ENCODE measurements at places on chromosomes 16 and 17.

GRCh38 chr17:63035271-63035670 is 69.2 kb downstream of the TANC2 start:
- ATAC-seq, result no peak

- ATAC-seq, result peak; percentile 13
Observed at GRCh38 chr16:46850619-46851555, 19.9 kb upstream of the C16orf87 start.

GRCh38 chr17:78598013-78598471 is 20.8 kb upstream of the DNAH17 start:
- ATAC-seq, result no peak

DNA sequence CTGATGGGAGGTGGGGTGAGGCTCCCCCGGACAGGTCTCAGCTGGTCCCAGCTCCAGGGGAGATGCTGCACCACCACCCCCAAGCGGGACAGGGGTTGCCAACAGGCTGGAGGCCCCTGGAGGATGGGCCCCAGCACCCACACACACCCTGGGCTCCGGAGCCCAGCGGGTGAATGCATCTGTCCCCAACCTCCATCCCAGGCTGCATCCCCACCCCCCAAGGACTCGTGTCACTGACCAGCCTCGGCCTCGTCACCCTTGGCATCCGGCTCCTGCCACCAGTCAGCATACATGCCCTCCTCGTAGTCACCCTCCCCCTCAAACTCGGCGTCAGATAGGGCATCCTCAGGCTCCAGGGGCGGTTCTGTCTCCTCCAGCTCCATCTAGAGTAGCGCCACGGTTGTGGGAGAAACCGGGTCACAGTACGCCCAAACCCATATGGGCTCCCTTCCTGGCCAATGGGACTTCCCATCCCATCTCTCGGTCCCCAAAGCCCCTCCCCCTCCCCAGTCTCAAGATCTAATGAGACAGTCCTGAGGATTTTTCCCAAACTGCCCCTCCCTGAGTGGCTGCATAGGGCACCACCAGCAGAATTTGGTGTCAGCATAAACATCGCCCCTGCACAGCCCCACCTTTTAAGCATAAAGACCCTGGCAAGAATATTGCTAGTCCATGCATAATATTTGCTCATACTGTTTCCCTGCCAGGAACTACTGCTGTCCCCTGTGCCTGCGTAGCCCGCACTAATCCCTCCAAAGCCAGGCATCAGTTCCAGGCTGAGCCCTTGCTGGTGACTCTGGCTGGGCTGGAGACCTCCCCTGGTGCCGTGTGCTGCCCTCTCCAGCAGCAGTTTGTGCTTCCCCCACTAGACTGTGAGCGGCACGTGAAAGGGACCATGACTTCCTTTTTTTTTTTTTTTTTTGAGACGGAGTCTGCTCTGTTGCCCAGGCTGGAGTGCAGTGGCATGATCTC is 8.4 kb downstream of the P3H4 start:
- no peak for ATAC-seq

- peak; percentile 50 for ATAC-seq
Observed at GRCh38 chr16:89257281-89257731, 39.8 kb downstream of the ZNF778 start.

DNA sequence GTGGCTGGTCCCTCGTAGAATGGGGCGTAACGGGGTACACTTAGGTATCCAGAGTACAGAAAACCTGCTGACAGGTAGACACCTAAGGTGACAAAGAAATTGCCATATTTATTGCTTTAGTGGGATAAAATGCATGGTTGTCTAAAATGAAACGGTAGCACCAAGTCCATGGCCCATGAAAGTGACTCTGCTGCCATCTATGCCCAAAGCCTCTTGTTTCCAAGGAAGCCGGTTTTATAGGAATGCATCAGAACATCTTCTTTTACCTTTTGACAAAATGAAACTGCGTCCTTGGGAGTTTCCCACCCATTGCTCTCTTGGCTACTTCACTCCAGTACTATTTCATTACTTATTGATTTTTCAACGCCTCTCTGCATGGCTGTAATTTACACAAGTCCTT is 151.3 kb upstream of the ZFHX3 start:
- no peak for ATAC-seq

DNA sequence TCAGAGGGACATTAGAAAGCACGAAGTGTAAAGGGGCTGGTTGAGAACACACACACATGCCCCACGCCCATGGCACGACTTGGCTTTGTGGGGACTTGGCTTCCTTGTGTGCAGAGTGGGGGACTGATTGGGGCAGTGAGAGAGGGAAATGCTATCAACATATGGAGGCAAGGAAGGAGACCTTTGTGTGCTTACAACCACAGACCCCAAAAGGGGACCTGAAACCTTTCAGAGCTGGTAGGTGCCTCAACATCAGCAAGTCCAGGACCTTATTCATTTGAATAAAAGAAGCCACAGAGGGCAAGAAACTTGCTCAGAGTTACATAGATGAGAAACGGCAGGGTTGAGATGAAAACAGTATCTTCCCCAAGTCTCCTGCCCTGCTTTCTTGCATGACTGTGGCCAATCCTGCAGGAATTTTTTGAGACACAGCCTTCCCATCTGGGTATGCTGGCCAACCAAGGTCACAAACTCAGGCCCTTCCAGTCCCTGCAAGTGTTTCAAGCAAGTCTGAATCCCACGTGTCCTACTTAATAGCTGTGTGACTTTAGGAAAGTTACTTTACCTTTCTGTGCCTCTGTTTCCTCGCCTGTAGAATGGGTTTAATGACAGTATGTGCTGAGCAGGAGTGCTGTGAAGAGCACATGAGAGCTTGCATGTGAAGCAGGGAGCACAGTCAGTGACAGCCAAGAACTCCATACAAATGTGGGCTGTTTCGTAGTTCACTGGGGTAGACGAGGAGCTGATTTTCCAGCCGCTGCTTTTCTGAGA is 26.2 kb downstream of the C16orf78 start:
- ATAC-seq, result no peak

- ATAC-seq, result no peak
Observed at GRCh38 chr17:68368387-68368786, 77.1 kb downstream of the ARSG start.

DNA sequence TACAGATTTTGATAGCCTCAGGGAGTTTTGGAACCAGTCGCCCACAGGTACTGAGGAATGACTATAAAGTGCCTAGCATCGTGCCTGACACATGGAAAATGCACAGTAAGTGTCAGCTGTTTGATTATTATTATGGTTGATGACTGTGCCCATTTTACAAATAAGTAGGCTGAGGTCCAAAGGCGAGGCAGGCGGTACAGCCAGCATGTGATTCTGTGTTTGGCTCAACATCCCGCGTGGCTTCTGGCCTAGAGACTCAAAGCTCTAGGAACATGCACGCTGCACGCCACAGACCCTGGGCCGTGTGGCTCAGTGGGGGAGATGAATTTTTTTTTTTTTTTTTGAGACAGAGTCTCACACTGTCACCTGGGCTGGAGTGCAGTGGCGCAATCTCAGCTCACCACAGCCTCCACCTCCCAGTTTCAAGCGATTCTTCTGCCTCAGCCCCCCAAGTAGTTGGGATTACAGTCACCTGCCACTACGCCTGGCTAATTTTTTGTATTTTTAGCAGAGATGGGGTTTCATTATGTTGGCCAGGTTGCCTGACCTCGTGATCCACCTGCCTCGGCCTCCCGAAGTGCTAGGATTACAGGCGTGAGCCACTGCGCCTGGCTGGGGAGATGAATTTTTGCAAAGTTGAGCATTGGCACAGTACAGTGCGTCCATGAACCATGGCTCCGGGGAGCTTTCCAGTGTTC is 57.7 kb downstream of the NKD1 start:
- ATAC-seq, result no peak
